ENCODE measurements at places on chromosomes 3 and 15. TPM values are rescaled to one million over a fixed set of nuclear protein-coding genes. Genes with fewer than 3 reads are reported as not detected.

Gene CLDN16
- total RNA-seq = 0.08 TPM

Gene EAF2
- 3.8 TPM for total RNA-seq

Gene CYP1A1
- 0.16 TPM for total RNA-seq

Gene RASA2
- total RNA-seq = 5.2 TPM

Gene CCR9
- not detected for total RNA-seq

Gene ZDHHC19
- total RNA-seq = not detected

Gene FRMD5
- total RNA-seq = 25.1 TPM

Gene SCAMP5
- total RNA-seq = 5.7 TPM

Gene CFAP100
- total RNA-seq = not detected

Gene TTLL13
- not detected for total RNA-seq

Gene GXYLT2
- total RNA-seq = 26.3 TPM

Gene ZNF620
- total RNA-seq = 2.5 TPM

Gene GMPS
- total RNA-seq = 39.6 TPM

Gene GUCA1C
- total RNA-seq = not detected

Gene DTWD1
- total RNA-seq = 25.2 TPM

Gene SHC4
- 1.8 TPM for total RNA-seq

Gene CDCP1
- total RNA-seq = 1.3 TPM

Gene ZNF860
- 0.29 TPM for total RNA-seq

Gene MYD88
- 19.0 TPM for total RNA-seq

Gene REC114
- total RNA-seq = not detected

Gene CADM2
- 11.6 TPM for total RNA-seq

Gene TMC3
- total RNA-seq = not detected

Gene NR2F2
- 43.5 TPM for total RNA-seq

Gene RNF7
- total RNA-seq = 76.0 TPM

Data from left cardiac atrium (tissue), 4 donors.